SIG-M5 (cell line): ENCODE measurements at places on chromosomes 4 and X.

DNA sequence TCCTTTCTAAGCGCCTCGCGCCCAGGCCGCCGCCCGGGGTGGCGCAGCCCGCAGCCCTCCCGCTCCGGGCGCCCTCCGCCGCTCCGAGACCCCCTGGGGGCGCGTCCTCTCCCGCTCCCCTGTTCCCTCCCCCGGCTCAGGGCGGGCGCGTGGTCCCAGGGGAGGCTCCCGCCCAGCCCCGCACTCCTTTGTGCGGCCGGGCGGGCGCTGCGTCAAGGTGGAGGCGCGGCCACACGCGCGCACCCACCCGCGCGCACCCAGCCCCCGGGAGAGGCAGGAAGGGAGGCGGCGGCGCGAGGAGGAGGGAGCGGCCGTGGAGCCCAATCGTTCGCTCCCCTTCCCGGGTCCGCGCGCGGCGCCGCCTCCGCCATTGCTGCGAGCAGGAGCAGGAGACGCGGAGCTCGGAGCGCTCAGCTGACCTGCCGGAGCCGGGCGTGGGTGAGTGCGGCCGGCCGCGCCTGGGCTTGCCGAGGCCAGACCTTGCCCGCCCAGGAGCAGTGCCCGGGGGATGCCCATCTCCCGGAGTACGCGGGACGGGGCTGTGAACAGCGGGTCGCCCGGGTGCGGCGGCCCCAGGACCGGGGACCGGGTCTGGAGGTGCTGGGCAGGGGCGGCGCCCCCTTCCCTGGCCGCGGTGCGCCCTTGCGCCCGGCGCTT, at the start of gene NSG1:
NSG1 (plus strand) TSS at position 367 of the 657 bp plus-strand sequence. CDS start 528 bp downstream, outside the sequence.
- DNase-seq = no peak

DNA sequence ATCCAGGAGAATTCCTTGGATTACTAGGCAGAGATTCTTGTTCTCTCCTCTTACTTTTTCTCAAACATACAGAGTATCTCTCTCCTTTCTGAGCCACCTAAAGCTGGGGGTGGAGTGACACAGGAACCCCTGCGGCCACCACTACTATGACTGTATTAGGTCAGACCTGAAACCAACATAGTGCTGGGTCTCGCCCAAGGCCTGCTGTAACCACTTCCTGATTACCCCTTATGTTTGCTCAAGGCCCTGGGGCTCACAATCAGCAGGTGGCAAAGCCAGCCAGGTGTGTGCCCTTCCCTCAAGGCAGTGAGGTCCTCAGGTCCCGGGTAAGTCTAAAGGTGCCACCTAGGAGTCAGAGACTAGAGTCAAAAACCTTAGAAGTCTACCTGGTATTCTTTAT, 166.4 kb downstream of the PARM1 start:
- no peak for DNase-seq

DNA sequence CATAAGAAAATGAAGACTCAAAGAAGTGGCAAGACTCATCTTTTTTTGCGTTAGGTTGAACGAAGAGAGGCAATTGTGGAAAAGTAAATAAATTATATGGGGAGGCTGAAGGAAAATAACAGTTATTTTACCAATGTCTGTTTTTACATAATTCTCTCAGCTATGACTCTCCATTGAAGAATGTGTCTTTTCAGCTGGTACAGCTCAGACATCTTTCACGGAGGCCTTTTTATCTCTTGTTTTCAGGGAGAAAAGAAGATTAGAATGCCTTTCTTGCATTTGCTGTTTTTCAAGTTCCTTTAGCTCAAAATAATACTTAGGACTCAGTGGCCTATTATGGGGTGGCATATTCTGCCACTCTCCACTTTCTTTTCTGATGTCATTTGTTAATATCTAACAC, 153.0 kb downstream of the ADAM29 start:
- no peak for DNase-seq

DNA sequence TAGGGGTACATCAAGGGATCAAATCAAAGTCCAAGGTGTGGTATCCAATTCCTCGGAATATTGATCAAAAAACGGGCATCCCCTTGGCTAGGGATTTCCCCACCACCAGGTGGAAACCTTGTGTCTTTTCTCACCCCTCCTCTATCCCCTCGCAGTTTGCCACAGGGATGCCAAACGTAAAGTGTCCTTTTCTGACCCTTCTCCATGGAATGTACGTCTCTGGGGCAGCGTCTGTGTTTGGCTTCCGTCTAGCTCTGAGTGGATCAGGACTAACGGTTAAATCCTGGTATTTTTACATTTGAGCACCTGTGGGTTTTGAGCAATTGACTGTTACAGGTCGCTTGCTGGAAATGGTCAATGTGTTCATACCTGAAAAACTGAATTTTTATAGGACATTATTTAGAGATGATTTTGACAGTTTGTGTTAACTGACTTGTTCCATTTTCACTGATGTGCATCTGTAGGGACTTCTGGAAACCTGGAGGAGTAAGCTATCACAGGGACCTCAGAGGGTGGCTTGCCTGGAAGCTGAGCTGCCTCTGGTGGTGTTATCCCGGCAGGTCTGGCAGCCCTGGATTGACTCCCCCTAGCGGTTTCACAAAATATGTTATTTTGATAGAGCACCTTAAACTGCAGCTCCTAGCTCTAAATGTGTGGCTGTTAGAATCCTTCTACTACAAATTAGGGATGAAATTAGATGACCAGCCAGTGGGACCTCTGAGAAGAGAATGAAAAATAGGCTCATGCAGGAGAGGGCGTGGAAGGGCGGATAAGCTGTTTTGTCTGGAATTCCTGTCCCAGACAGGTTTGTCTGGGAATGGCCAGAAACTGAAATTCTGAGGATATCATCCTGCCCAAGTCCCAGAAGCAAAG, 8.8 kb upstream of the MGST2 start:
- DNase-seq = peak; percentile 26

DNA sequence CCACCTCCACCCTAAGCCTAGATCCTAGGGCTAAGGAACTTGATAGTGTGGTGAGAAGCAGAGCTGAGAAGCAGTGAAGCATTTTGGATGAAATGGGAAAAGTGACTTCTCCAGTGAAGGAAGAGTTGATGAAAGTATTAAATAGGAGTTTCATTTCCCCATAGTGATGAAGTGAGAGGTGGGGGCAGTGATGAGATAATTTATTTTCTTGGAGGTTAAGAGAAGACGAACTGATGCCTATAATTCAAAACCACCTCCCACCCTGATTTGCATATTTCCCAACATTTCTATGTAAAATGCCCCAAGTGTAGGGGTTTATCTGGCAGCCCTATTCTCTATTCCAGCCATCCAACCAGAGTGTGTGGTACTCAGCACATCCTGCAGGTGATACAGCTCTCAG, 6.3 kb downstream of the LONRF3 start:
- DNase-seq = no peak

- DNase-seq = no peak
Observed at GRCh38 chrX:13059637-13060499, 15.4 kb upstream of the FAM9C start.

DNA sequence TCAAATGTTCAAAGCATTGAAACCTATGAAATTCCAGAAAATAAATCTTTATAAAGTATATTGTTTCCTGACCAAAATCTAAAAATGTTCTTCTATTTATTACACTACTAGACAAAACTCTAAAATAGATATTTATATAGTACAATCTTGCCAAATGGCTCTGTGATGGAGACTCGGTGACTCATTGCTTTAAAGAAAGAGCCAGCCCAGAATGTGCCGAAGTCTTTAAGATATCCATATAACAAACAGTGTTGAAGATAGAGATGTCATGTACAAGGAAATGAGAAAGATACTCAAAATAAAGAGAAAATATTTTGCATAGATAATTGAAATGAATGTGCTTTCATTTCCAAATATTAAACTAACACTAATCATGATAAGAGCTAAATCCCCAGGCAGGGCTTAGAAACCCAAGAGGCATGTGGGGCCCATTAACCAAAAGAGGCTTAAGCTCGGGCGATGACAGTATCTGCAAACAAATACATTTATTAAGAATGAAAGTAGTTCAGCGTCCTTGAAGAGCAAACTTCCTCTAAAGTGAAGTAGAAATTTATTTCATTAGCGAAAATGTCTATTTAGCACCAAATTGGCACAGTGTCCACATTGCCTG, 102.1 kb upstream of the FAM9B start:
- DNase-seq = no peak

GRCh38 chrX:24153796-24154189, 4.3 kb downstream of the ZFX start:
- no peak for DNase-seq

GRCh38 chr4:187251896-187252295, 528.2 kb upstream of the FAT1 start:
- DNase-seq = no peak

DNA sequence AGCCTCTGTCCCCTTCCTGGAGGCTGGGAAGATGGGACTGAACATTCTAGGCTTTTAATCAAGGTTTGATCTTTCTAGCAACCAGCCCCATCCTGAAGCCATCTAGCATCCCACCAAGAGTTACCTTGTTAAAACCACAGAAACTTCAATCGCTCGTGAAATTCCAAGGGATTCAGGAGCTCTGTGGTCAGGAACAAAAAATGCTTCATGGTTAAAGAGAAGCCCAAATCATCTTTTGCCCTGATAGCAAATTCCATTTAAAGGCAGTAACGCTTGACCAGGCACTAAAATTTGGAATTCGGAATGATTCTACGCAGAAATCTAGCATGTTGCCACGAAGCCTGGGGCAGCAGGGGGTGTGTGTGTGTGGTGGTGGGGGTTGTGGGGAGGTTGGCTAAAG, 47.8 kb downstream of the CASP6 start:
- no peak for DNase-seq

DNA sequence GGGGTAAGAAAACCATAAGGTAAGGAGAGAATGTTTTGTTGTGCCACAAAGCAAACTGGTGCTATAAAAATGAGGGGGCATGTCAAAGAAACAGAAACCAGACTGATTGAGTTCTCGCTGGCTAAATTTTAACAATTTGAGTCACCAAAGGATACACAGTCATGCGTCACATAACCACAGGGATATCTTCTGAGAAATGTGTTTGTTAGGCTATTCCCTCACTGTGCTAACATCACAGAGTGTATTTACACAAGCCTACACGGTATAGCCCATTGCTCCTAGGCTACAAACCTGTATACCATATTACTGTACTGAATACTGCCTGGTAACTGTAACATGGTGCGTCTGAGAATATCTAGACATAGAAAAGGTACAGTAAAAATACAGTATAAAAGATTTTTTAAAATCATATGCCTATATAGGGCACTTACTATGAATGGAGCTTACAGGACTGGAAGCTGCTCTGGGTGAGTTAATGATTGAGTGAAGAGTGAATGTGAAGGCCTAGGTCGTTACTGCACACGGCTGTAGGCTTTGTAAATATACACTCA, 50.1 kb downstream of the FBXW7 start:
- DNase-seq = no peak

GRCh38 chr4:101229116-101229515, 118.2 kb downstream of the PPP3CA start:
- no peak for DNase-seq

- no peak for DNase-seq
Observed at GRCh38 chr4:11496351-11496829, 67.7 kb upstream of the HS3ST1 start.

GRCh38 chr4:3796960-3797359, 30.8 kb downstream of the ADRA2C start:
- DNase-seq = no peak

- no peak for DNase-seq
Observed at GRCh38 chr4:89331686-89332544, 24.3 kb upstream of the GPRIN3 start.

DNA sequence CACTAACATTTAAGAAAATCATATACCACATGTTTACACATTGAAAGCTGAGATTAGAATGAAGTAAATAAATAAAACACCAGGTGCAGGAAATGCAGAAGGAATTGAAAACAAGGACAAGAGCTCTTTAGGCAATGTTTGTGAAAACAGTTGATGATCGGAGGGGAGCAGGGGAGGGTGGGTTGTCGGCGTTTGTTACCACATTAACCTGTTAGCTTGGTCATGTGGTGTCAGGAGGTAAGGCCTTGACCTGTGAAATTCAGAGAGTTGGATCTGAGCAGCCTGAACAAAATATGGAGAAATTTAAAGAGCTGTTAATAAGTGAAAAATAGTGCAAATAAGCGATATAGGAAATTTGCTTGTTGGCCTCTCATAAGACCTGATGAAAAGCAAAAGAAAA, 759.9 kb downstream of the PDHA2 start:
- no peak for DNase-seq

DNA sequence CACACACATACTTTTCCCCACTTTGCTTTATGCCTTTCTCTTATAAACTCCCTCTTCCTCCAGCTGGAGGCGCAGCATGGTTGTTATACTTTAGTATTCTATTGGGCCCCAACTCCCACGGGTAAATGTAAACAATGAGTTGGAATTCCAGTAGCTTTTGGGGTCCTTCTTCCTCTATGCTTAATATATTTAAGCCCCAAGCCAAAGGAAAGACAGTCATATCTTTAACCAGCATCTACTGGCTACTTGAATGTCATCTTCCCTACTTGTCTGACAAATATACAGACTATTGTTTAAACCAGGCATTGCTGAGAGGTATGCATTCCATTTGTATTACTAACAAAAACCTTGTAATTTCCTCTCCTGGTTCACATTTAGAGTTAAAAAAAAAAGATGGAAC, 72.9 kb downstream of the WDR19 start:
- no peak for DNase-seq

- no peak for DNase-seq
Observed at GRCh38 chr4:10079256-10079655, 37.3 kb downstream of the WDR1 start.

DNA sequence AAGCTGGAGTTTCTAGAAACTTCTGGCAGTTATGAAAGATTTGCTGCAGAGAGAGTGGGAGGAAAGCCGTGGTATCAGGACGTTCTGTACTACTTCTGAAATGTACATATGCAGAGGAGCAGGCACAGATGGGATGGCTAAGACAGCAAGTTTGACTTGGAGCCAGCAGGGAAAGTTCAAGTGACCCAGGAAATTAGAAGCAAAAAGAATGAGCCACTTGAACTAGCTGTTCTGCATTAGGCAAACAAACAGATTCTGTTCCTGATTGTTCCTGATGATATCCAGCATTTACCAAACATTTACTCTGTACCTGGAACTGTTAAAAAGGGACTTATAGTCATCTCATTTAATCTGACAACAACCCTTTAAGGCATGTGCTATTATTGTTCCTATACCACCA, 41.4 kb upstream of the CXCL13 start:
- DNase-seq = no peak

GRCh38 chr4:10655968-10656367, 28.6 kb downstream of the CLNK start:
- DNase-seq = no peak

GRCh38 chr4:13920111-13920875, 292.8 kb upstream of the BOD1L1 start:
- no peak for DNase-seq

- no peak for DNase-seq
Observed at GRCh38 chrX:70168238-70169188, 8.8 kb upstream of the DGAT2L6 start.

GRCh38 chrX:112867570-112867969, 26.9 kb upstream of the AMOT start:
- no peak for DNase-seq
